GM18507 (cell line): ENCODE measurements at places on chromosomes 12 and 14.

DNA sequence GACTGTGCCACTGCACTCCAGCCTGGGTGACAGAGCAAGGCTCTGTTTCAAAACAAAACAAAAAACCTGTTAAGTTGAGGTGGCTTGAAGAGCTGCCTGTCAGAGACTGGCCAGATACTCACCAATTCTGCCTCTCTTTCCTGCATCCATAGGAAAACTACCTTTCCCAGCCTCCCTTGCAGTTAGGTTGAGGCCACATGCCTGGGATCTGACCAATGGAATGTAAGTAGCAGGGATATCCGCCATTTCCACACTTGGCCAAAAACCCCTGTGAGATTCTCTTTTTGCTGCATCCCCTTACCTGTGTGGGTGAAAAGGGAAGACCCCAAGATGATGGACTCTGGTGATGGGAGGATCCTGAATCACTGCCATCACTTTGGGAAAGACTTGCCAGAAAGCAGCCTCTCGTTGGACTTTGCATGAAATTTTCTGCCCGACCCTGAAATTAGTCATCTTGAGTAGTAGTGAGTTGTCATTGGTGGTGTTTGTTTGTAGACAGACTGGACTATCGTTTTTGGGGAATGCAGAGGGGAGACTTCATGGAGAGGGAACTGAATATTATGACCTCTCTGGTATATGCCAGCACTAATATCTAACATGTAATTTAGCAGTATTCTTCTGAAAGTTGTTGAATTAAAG lies 14.0 kb downstream of the GPR68 start:
- no peak for DNase-seq

GRCh38 chr12:27953817-27954216 lies 18.7 kb downstream of the PTHLH start:
- DNase-seq = no peak

DNA sequence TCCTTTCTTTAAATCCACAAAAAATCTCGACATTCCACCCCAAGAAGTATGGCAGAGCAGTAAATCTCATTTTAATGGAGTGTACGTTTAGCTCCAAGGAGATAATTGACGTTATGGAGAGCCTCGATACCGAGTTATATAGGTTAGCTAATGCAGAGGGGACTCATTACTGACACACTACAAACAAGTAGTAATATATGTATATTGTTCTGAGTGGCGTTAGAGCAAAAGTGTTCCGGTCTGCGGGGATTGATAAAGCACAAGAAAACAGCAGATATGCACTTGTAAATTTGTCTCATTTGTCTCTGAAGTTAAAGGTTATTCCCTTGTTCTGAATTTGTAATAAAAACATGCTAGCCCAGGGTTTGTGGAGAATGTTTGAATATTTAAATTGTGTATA lies 84.1 kb downstream of the BCL11B start:
- DNase-seq = no peak

DNA sequence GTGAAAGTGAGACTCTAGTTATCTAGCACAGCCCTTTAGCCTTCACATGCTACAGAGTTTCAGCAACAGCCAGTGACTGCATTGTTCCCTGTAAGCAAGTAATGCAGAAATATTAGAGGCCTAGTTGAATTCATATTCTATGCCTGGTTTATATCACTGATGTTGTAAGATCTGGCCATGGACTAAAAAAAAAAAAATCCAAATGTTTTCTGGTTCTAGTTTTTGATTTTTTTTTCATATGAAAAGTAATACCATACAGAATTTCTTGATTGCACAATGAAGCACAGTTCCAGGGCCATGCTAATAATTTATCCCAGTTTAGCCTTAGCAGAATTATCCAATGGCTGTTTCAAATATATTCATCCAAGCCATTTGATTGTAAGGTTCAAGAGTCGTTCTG lies 341.5 kb upstream of the DDHD1 start:
- no peak for DNase-seq

- no peak for DNase-seq
Measured at GRCh38 chr12:11183011-11183410, 3.7 kb downstream of the TAS2R42 start.

DNA sequence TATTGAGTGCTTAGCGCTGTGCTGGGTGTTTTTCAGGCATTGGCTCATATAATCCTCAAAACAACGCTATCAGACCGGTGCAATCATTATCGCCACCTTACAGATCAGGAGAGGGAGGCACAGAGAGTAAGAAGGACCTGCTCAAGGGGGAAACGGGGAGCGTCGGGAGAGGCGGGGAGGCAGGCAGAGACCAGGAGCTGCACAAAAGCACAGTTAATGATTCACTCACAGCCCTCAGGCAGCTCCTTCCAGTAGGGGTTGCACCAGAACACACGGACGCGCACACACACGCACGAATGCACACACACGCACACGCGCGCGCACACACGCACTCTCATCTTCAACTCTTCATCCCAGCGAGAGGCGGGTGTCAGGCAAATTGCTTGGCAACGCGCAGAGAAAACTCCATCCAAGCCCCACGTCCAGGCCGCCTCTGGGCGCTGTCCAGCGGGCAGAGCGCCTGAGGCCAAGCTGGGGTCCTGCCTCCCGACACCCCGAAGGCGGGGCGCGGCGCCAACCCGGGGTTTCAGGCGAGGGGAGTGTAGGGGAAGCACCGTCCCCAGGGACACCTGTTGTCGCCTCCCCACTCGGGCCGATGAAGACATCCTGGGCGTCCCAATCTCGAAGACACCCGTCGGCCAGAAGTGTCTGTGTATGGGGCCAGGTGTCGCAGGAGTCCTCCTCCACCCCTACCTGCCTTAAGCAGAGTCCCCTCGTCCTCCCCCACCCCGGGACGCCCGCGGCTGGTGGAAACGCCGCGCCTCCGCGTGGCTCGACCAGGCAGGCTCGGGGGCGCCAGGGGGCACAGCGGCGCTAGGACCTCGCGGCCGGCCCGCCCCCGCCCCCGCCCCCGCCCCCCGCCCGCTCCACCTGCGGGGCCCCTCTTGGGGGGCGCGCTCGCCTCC lies 35.5 kb upstream of the STON2 start:
- DNase-seq = no peak

DNA sequence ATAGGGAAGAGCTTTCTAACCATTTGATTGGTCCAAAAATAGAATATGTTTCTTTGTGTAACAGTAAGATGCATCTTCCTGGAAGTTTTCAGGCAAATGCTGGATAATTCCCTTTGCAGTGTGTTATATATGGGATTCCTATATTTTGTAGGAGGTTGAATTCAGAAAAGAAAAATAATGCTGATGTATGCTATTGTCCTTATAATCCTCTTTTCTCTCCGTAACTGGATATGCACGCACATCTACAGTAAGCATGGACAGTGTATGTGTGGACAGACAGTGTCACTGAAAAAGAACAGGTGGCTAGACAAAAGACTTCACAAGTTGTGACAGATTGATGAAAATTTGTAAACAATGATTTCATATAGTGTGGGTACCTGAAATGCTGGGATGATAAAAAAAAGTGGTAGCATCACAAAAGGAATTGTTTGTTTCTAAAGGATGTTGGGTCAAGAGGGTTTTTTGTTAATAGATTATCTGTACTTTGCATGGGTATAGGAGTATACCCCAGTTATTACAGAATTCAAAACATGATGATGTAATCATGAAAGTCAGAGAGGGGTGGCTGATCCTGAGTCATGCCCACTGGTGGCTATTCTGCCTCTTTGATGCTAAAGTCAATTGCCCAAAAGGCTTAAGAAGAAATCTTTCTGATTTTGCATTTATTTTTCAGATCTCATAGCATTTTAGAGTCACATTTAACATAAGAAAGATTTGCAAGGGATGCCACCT lies 160.7 kb upstream of the TMTC1 start:
- DNase-seq = no peak

DNA sequence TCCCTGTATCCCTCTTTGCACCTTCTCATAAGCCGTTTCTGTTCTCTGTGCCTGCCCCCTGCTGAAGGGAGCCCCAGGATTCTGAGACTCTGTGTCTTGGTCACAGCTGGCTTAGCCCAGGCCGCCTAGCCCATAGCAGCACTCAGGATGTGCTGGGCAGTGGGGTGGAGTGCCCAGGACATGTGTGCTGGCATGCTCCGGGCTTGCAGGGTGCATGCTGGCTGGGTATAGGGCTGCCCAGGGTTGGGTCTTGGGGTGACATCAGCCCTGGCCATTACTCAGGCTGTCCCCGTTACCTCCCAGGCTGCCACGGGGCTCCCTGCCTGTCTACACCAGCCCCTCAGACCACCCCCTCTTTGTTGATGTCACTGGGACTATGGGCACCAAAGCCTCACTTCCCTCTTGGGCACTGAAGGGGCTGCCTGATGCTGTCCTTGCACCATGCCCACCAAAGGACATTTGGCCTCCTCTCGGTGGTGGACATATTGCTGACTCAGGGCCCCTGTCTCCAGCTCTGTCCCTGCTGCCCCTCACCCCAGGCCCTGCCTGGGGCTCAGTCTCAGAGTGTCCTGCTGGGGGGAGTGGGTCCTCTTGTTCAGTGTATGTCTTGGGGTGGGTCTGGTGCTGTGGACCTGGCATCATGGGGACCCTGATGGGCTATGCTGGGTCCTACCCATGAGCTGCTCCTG lies 2.4 kb downstream of the CEP170B start:
- no peak for DNase-seq

DNA sequence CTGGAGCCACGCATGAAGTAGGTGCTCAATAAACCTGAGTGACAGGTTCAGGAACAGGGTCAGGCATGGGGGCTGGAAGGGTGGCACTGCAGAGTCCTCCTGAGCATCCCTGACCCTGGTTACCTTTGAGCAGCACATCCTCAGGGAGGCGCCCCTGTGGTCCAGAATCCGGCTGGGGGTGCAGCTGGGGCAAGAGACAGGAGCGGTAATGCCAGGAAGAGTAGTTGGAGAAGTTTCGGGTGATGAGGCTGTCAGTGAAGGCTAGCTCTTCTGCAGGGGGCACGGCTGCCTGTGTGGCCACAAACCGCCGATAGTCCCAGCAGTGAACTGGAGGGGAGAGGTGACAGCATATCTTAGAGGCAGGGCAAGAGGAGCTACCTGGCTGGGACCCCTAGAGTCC lies 2.0 kb downstream of the RABGGTA start:
- no peak for DNase-seq

GRCh38 chr12:52448228-52448627 lies 3.7 kb downstream of the KRT6B start:
- no peak for DNase-seq

GRCh38 chr14:31097081-31097480 lies 70.9 kb upstream of the STRN3 start:
- no peak for DNase-seq

- DNase-seq = no peak
Measured at GRCh38 chr12:85519163-85519562, 239.1 kb downstream of the ALX1 start.

DNA sequence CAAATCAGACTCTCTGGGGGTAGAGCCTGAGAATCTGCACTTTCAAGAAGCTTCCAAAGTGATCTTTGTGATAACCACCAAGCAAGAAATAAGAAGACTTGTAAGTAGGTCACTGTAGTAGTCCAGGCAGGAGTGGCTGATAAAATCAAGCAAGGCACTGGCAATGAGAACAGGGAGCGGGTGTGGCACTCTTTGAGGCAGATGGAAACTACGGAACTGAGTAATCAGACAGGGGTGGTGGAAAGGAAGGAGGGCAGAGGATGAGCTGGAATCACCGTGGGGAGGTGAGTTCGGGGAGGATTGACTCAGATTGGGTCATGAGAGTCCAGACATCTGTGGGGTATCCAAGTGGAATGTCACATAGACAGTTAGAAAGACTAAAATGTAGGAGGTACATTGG lies 44.4 kb upstream of the PLXNC1 start:
- DNase-seq = no peak

GRCh38 chr12:94555687-94556086 lies 94.7 kb downstream of the TMCC3 start:
- DNase-seq = no peak

- DNase-seq = no peak
Measured at GRCh38 chr12:62516927-62517326, 50.3 kb downstream of the MON2 start.

- DNase-seq = no peak
Measured at GRCh38 chr12:115762936-115763335, 514.6 kb downstream of the MED13L start.

DNA sequence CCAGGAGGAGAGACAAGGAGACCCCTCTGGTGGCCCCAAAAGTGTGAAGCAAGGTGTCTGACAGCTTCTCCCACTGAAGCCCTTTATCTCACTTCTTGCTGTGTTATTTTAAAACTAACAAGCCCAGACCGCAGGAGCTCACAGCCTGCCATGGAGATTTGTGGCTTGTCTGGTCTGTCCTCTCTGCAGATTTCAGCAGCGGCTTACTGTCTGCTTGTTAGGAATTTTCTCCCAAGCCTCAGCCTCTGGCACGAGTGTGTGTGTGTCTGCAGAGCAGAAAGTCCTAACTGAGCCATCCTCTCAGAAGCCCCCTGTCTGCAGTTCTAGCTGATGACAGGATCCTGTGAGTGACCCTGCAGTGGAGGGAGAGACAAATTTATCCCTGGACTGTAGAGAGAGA lies 87.9 kb upstream of the HSPB8 start:
- DNase-seq = no peak

- no peak for DNase-seq
Measured at GRCh38 chr14:34650786-34651584, 21.0 kb upstream of the SNX6 start.

DNA sequence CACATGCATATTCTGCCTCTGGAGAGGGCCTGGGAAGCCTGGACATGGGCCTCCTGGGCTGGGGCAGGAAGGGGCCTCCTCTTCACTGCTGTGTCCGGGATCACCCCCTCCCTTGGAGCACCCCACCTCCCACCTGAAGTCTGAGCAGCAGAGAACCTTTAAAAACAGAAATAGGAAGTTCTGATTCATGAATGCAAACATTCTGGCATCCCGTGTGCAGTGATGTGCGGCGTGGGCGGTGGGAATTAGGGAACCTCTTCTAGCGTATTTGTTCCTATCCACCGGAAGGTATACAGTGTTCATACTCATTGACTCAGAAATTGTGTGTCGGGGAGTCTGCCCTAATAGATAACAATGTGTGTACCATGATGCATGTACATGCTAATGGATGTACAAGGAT lies 46.2 kb downstream of the C14orf132 start:
- no peak for DNase-seq

- no peak for DNase-seq
Measured at GRCh38 chr14:26412421-26412820, 185.4 kb downstream of the NOVA1 start.

- DNase-seq = no peak
Measured at GRCh38 chr12:94242901-94243300, 94.5 kb downstream of the PLXNC1 start.

DNA sequence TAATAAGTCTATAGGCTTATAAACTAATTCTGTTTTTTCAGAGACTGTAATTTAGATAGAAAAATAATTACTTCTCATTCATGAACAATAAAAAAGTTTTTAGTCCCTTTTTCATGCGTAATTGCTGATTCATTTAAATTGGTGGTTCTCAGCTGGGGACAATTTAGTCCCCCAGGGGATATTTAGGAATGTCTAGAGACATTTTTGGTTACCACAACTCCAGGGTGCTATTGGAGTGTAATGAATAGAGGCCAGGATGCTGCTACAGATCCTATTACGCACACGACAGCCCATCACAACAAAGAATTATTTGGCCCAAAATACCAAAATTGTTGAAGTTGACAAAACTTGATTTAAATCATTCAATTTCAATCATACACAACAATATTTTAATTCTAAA lies 22.8 kb upstream of the VCPKMT start:
- DNase-seq = no peak
